Dermis blood vessel endothelial cell (primary cell): ENCODE measurements at places on chromosomes 11 and 22. TPM values are rescaled to one million over a fixed set of nuclear protein-coding genes. Genes with fewer than 3 reads are reported as not detected.

Gene LARGE2
- total RNA-seq: not detected in 2 replicates

Gene FKBP2
- total RNA-seq: 43.9 and 45.6 TPM in 2 replicates

Gene NXPE1
- total RNA-seq: not detected in 2 replicates

Gene TMEM191C
- total RNA-seq: 0.60 and 0.68 TPM in 2 replicates

Gene SLC22A8
- total RNA-seq: not detected in 2 replicates

Gene VPREB1
- total RNA-seq: not detected in 2 replicates

DNA sequence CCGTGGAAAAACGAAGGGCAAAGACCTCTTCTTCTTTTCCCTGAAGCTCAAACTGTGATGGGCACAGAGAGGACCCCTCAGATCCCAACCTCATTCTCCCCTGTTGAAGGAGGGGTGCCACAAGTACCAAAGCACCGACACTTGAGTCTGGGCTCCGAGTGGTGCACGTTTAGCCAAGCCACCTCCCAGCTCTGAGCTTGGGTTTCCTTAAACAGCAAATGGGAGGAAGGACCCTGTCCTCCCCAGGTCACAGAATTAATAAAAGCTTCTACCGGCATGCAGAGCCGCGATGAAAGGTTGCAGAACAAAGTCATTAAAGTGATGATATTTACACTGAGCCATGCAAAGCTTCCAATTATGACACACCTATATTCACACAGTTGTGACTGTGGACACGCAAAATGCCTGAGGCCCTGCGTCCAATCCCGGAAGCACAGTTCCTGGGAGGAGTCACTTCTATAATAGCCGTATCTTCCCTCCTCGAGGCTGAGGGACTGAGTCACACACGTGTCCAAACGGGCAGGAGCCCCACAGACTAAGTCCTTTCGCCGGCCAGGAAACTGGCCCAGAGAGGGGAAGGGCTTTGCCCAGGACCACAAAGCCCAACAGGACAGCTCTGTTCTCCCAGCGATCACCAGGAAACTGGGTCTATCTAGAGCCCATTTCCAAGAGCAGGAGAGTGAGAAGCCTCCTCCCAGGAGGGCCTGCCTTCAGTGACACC, 922 bp upstream of the CSNK1E start:
- peak; percentile 92 for DNase-seq

- no peak for DNase-seq
Observed at GRCh38 chr11:63518548-63518947, 12.7 kb downstream of the LGALS12 start.

GRCh38 chr22:29377979-29378378, 10.4 kb downstream of the AP1B1 start:
- no peak for DNase-seq
